HepG2 (cell line): ENCODE measurements at places on chromosomes 6 and 20.

- no peak for DNase-seq
Observed at GRCh38 chr6:938271-938905, 245.4 kb upstream of the EXOC2 start.

DNA sequence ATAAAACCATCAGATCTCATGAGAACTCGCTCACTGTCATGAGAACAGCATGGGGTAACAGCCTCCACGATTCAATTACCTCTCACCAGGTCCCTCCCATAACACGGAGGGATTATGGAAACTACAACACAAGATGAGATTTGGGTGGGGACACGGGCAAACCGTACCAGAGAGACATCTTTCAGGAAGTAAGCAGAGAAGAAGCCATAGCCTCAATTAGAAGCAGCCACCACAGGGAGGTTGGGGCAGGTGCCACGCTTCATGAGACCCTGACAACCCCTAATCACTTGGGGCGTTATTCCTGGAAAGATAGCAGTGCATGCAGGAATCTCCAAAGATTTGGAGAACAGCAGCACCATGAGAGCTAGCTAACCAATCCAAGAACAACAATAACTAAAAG lies 52.9 kb upstream of the SIRPG start:
- DNase-seq = no peak

GRCh38 chr6:109222848-109223247 lies 127.5 kb downstream of the CEP57L1 start:
- no peak for DNase-seq

DNA sequence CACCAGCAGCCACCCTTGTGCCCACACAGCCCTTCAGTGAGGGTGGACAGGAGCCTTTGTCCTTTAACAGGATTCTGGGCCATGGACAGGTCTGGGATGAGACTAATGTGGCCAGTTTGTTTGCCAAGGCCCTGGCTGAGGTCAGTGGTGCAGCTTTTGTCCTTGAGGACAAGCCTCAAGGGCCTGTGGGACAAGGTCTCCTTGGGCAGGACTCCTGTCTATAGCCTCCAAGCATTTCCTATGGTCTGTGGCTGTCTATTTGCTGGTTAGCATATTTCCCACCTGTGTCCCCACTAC lies 44.1 kb downstream of the SUN5 start:
- DNase-seq = no peak

GRCh38 chr6:126784161-126784790 lies 334.2 kb upstream of the RSPO3 start:
- DNase-seq = no peak

DNA sequence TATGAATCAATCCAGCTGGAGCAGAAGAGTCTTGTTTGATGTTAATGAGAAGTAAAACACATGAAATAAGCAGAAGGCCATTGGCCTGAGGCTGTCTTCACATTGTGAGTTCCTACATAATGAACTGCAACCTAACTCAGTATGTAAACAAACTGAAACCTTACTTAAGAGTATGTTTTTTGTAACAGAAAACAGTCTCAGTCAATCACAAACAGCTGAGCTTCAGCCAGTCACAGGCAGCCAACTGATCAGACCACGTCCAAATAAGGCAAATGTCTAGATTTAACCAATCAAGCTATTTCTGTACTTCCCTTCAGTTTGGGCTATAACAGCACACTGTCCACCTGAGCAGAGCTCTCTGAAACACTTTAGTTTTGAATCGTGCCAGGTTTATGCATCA lies 234.7 kb downstream of the TRDN start:
- no peak for DNase-seq

GRCh38 chr20:62606551-62607201 lies 35.6 kb upstream of the SLCO4A1 start:
- DNase-seq = no peak

DNA sequence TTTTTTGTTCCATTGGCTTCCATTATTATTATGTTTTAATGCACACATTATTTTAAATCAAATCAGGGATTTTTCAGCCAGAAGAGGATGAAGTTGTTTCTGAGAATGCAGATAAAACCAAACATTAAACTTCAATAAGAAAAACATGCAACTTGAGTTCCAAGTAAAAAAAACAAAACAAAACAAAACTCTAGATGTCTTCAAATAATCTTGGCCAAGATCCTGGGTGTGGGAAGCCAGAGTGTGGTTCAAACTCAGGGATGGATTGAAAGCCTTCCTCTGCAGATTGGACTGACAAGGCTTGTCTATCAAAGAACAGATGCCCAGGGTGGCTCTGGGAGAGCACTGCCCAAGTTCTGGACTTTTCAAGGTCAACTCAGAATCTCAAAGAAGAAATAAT lies 134.1 kb downstream of the LCA5 start:
- DNase-seq = no peak

- DNase-seq = no peak
Observed at GRCh38 chr6:122692175-122692598, 82.0 kb downstream of the PKIB start.

DNA sequence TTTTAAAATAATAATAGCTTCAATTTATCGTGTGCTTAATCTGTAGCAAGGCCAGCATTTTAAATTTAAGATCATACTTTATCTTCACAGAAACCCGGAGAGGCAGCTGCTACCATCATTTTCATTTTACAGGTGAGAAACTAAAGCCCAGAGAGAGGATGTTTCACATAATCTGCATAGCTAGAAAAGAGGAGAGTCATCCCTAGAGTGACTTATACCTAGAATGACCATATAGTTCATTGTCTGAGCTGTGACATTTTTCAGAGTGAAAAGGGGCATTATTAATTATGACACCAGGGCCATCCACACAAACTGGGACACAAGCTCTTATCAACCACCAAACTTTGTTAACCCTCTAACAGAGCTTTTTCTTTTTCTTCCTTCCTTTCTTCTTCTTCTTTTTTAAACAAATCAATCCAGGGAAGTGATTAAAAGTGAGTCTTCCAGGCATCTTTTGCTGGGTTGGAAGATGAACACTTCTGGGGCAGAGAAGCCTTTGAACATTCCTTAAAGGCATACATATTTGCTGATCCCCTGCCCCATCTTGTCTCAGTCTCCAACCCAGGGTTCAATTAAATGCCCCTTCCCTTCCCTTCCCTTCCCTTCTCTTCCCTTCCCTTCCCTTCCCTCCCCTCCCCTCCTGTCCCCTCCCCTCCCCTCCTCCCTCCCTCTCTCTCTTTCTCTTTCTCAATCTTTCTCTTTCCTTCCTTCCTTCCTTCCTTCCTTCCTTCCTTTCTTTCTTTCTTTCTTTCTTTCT lies 272.5 kb upstream of the JAG1 start:
- no peak for DNase-seq

DNA sequence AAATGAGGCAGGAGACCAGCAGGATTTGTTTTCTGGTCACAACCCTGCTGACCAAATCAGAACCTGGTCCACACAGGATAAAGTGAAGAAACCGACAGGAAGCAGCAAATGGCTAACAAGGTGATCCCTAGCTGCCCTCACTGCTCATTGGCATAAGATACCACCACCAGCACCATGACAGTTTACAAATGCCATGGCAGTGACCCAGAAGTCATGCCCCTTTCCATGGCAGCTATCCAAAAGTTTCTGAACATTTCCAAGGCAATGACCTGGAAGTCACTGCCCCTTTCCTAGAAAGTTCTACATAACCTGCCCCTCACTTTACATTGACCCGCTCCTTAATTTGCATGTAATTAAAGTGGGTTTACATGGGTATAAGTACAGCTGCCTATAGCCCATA lies 185.2 kb downstream of the QKI start:
- DNase-seq = no peak

DNA sequence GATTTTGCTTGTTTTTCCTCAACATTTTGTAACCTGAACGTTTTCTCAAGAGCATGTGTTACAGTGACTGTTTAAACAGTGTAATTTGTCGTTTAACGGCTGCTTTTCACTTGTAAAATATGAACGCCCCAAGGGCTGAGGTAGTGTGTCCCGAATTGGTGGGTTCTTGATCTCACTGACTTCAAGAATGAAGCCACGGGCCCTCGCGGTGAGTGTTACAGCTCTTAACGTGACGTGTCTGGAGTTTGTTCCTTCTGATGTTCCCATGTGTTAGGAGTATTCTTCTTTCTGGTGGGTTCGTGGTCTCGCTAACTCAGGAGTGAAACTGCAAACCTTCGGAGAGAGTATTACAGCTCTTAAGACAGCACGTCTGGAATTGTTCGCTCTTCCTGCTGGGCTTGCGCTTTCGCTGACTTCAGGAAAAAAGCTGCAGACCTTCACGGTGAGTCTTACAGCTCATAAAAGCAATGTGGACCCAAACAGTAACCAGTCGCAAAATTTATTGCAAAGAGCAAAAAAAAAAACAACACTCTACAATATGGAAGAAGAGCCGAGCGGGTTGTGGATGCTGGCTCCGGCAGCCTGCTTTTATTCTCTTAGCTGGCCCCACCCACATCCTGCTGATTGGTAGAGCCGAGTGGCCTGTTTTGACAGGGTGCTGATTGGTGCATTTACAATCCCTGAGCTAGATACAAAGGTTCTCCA lies 25.1 kb upstream of the TRIM27 start:
- DNase-seq = peak; percentile 66

GRCh38 chr6:112927641-112928320 lies 580.7 kb downstream of the RFPL4B start:
- no peak for DNase-seq

DNA sequence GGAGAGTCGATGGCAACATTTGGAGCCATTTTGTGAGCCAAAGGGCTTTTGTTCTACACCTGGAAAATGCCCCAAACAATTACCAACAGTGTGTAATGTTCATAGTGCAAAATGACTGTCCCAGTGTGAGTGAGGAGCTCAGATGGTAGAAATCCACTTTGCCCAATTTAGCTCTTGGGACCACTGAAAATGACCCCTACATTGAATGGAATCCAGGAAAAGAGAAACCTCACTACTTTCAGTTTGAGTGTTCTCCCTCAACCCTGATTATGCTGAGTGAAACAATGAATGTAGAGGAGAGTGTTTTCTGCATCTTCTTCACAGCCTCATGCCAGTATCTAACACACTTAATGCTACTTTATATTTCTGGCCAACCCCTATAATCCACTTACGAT lies 84.9 kb upstream of the NRN1 start:
- no peak for DNase-seq

- no peak for DNase-seq
Observed at GRCh38 chr6:38631186-38631783, 8.4 kb downstream of the BTBD9 start.

DNA sequence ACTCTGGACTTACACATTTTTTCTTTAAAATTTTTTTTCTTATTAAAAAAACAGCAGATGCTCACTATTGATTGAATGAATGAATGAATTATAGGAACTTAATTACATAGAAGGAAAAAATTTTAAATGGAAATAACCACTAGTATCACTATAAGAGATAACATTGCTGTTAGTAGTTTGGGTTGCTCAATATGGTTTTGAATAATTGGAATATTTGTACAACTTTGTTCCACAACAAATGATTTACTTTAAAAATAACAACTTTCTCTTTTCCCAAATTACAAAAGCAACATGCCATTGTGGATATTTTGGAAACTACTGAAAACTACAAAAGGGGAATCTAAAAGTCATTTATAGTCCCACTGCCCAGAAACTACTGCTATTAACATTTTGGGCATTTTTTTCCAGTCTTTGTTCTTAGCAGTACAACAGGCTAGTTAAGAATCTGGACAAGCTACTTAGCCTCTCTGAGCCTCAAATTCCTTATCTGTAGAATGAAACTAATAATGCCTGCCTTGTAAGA lies 61.0 kb upstream of the REV3L start:
- DNase-seq = no peak

GRCh38 chr20:32920066-32920465 lies 61.3 kb downstream of the EFCAB8 start:
- DNase-seq = no peak

DNA sequence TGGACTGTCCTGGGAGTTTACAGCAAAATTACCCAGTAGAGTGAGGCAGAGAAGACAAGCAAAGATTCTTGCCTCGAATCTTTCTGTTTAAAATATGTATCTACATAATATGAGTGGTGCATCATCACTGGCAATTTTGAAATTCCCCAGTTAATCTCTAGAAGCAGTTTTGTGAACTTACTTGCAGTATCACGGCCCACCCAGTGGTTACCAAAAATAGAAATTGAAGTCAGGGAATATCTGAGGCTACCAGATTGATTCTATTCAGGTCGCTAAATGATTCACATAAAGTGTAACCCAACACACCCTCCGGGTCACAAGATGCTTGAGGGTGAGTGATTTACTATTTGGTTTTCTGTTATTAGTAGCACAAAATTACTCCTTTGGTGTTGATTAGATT lies 111.9 kb downstream of the PPP1R14C start:
- no peak for DNase-seq

DNA sequence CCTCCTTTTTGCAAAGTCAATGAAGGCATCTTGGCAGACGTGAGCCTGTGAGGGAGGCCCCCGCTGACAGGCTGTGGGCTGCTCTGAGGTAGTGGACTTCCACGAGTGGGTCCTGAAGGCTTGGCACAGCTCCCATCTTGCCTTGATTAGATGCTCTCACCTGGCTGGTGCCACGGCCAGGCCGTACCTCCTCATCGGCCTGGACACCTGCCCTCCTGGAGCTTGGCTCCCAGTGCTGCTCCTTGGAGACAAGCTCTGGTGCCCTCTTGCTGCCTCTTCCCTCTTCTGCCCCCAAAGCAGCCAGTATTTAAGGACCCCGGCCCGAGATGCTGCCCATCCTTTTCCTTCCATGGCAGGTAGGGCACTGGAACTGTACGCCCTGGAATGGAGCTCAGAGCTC lies 93.5 kb downstream of the ERMARD start:
- no peak for DNase-seq

- DNase-seq = no peak
Observed at GRCh38 chr6:83442752-83443151, 11.9 kb upstream of the ME1 start.

GRCh38 chr6:81718126-81718525 lies 34.4 kb downstream of the TENT5A start:
- DNase-seq = no peak

- DNase-seq = no peak
Observed at GRCh38 chr6:19759117-19759880, 77.9 kb upstream of the ID4 start.

DNA sequence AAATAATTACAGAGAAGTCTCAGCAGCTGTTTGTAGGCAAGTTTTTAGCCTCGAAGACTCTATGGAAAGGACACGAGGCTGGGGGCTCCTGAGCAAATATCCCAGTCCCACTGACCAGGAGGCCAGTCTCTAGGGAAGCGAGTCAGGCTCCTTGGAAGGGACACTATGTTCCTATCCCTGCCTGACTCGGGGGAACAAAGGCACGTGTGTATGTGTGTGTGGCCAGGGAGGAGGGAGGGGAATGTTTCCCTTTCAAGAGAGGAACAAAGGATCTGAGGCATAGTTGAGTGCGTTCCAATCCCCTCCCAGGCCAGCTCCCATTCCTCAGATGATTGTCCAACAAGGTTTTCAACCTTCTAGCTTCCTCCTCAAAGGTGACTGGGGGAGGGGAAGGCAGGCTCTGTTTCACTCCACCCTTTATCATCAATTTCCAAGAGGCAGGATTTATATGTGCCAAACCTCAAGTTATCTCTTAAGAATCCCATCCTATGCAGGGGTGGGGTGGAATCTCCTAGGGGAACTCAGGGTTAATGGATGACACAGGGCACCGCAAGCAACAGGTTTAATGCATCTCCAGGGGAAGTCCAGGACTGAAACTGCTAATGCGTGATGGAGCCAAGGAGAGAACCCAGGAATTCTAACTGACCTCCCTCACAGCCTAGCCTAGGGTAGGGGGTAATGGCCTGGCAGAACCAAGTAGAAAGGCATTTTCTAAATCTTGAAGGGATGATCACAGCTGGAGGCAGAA lies 9.9 kb downstream of the BCL2L1 start:
- peak; percentile 95 for DNase-seq
